Activated T-helper 1 cell treated with Interleukin-2 at 50 U/mL for 16 hours (primary cell): ENCODE measurements at places on chromosomes 11 and 22.
A peak's percentile ranks its signal among the peaks of the same experiment; 100 is the strongest.

DNA sequence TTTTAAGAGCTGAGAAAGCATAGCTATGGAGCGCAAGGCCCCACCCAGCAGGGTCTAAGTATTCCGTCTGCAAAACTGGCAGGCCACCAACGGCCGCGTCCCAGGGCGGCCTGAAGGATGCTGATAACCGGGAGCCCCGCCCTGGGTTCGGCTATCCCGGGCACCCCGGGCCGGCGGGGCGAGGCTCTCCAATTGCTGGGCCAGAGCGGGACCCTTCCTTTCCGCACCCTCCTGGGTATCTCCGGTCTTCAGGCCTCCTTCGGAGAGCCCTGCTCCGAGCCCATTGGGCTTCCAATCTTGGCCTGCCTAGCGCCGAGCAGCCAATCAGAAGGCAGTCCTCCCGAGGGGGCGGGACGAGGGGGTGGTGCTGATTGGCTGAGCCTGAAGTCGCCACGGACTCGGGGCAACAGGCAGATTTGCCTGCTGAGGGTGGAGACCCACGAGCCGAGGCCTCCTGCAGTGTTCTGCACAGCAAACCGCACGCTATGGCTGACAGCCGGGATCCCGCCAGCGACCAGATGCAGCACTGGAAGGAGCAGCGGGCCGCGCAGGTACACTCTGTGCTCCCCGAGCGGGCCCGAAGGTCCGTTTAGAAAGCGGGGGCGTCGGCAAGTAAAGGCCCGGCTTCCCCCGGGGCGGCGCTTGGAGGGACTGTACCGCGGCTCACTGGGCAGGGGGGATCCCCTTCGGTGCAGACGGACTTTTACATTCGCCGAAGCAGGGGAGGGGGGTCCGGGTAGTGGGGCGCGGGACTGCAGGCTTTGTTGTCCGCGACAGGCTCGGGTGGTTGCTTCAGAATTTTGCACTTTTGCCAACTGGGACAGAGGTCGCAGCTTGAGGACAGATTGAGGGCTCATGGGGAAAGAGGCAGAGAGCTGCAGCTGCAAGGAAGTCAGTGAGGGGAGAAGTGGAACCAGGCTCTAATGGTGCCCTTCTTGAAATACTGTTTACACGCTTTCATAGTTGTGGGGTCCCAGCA lies at the start of gene CAT:
Gene CAT, plus strand, starts transcription at position 406 of the 979 bp plus-strand sequence. Its CDS starts 80 bp downstream, at position 486.
- DNase-seq: peak; percentile 94

DNA sequence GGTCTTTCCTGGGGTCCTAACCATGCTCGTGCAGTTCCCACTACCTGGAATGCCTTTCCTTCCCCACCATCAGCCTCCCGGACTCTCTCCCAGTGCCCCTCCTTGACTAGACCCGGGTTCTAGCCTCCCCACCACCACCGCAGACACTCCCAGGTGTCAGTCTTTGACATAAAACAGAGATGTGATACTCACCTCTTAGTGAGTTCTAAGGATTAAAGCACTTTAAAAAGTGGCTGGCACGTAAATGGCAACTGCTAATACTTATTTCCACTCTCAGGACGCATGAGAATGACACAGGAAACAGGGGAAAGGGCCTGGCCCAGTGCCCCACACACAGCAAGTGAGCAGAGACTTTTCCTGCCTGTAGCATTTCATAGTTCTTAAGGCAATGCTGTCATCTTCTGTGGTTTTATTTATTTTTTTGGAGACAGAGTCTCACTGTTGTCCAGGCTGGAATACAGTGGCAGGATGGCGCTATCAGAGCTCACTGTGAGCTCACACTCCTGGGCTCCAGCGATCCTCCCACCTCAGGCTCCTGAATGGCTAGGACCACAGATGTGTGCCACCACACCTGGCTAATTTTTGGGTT lies 1.9 kb upstream of the SLC25A45 start:
- DNase-seq: no peak

DNA sequence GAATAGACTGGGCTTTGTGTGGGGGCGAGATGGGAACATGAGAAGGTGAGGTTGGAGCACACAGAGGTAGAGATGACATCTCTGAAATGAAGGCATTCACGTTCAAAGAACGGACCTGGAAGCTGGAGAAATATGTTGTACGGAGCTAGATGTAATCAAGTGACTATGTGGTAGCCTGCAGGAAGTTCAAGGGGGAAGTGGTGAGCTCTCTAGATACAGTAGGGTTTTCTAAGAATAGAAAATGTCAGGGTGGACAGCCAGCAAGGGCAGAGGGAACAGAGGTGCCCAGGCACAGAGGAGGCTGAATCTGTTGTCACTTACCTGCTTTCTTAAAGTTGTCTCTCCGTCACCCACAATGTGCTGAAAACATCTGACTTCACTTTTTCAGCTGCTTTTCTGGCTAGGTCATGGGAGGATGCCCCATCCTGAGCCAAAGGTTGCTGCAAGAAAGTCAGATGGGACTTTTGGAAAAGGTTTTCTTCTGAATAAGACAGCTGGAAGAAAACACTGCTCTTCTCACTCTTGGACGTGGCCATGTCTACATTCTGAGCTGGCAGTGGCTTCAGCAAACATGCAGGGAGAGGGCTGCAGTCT lies 171.5 kb upstream of the B3GAT1 start:
- no peak for DNase-seq

- no peak for DNase-seq
These were observed 526.2 kb upstream of the B3GAT1 start for GRCh38 chr11:134938212-134938611.

DNA sequence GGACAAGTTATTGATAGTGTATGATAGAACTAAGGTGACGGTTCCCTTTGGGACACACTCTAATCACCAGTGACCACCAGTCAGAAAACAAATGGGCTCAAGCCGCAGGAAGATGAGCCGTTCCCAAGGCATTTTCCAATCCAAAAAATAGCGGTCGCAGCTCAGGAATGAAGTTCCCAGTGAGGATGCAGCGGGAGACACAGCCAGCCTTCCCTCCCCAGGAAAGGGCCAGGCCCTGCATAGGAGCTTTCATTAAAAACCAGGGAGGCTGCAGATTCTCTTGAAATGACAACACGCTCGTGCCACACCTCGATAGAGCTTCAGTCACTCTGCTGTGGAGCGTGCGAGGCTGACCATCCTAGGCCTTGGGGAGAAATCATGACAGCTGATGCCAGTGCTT lies 65.8 kb upstream of the WNT7B start:
- no peak for DNase-seq

- no peak for DNase-seq
These were observed 15.2 kb downstream of the NRIP3 start for GRCh38 chr11:8988329-8989234.

DNA sequence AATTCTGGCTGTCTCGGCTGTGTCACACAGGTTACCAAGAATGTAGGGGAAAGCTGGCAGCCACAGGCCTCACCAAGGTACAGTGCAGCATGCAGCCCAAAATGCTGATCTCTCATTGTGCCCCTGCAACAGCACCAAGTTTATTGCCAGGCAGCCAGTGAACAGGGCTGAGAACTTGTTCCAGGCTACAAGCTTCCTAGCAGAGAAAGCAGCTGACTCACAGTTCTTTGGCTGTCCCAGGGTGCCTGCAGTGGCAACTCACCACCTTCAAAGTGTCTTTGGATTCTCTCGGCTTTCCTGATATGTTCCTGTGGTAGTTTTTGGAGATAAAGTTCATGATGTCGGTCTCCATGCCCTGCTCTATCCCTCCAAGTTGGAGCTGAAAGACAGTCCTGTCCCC lies 719.1 kb upstream of the ANO3 start:
- DNase-seq: no peak

DNA sequence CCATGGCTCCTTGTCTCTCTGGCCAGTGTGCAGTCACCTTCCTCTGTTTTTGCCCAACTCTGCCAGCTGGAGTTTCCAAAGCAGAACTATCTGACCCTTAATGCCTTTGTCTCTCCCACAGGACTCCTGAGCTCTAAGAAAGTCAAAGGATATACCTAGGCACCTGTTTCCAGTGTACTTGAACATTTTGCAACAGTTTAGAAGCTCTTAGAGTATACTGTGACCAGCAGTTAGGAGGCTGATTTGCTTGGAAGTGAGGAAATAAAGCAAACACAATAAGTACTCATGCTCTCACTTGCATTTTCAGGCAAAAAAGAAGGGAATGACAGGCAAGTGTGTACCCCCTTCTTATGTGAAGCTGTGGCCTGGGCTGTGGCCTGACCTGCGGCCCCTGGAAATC lies 204.3 kb upstream of the PLET1 start:
- DNase-seq: no peak

DNA sequence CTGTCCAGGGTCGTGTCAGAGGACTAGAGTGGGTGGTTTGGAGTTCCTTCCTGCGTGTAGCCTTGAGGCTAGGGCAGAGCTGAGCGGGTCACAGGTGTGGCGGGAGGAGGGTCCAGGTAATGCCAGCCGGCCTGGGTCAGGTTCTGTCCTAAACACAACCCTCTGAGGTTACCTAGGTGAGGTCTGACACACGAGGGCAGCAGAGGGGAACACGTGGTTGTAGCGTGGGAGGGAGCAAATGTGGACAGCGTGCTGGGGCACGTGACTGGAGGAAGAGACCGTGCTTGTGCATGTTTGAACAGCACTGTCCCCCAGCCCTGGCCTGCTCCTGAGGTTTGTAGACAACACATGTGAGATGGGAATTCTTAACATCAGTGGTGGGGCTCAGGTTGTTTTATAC lies 13.1 kb downstream of the MOV10L1 start:
- DNase-seq: no peak

DNA sequence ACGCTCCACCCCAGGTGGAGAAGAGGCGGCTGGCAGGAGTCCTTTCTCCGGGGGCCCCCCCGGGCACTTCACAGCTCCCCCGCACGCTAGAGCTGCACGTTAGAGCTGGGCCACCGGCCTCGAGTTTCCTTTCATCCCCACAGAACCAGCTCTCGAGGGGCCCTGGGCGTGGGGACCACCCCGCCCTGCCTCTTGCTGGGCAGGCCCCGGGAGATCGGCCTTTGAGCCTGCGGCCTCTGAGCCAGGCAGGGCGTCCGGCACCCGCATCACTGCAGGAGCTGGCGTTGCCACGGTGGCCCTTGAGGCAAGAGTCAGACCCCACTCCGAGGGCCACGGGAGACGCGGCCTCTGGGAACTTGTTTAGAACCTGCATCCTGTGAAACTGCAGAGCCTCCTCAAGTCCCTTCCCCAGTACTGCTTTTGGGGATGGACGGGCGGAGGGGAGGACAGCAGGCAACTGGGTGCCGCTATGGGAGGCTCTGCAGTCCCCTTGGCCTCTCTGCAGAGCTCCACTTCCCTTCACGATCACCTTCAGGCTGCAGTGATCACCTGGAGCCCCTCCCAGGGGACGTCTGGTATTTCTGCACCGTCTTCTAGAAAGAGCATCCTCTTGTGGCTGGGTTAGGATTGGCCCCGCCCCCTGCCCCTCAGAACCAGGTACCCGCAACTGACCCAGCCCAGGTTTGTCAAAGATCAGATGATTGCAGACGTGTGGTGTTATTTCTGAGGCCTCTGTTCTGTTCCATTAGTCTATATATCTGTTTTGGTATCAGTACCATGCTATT lies 13.9 kb upstream of the GAL start:
- DNase-seq: no peak

DNA sequence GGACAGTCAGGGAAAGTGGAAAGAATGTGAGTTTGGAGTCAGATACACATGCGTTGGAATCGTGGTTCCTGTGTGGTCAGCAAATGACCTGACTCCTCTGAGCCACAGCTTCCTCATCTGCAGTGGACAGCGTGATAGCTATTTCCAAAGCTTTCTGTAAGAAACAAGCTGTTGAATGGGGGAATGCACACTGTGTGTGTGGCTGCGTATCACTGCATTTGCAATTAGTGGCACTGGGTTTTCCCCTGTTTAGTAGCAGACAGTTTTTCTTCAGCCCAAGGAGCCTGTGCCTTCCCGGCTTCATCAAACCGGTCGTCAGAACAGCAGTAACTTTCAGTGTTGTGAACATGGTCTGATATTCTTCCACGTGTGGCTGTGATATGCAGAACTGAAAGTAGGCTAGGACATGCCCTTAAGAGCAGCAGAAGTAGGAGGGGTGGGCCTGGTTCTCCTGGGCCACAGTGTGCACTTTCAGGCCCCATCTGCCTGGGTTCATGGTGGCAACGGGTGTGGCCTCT lies 121.5 kb downstream of the RRAS2 start:
- DNase-seq: no peak

DNA sequence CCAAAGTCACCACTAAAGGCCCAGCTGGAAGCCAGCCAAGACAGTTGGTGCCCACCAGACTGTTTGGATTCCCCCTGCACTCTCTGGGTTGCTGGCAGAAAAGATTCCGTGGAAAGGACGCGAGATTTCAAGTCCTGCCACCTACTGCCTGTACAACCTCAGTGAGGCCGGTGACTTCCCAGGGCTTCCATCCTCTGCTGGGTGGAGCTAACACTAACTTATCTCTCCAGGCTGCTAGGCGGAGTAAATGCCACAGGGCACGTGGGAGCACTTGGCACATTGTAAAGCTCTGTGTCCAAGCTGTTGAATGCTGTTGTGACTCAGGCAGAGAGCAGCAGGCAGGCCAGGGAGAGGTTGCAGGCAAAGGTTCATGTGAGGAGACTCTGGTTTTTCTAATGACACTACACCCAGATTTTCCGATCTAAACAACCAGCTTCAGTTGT lies 50.9 kb upstream of the CDON start:
- DNase-seq: no peak

DNA sequence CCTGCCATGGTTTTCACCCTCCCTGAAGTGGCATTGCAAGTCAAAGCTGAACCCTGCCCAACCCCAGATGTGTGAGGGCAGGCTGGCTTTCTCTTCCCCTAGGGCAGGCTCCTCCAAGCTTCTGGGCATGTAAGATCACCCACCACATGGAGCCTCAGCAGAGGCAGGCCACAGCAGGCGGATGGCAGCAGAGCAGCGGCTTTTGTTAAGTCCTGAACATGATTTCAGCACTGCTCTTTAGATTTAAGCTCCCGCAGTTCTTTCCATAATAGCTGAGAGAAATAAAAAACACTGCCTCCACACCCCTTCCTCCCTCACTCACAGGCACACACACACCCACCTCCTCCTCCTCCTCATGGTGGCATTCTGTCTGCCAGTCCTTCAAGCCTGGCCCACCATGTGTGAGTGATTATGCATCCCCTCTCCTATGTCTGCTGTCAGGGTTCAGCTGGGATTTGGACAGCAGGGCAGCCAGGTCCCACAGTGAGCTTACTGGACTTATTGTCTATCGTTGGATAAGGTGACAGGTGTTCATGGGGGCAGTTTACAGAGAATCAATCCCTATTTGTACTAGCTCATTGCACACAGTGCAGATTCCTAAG lies 5.0 kb upstream of the NTM start:
- no peak for DNase-seq

- DNase-seq: no peak
These were observed 249.7 kb downstream of the AASDHPPT start for GRCh38 chr11:106327134-106327533.

DNA sequence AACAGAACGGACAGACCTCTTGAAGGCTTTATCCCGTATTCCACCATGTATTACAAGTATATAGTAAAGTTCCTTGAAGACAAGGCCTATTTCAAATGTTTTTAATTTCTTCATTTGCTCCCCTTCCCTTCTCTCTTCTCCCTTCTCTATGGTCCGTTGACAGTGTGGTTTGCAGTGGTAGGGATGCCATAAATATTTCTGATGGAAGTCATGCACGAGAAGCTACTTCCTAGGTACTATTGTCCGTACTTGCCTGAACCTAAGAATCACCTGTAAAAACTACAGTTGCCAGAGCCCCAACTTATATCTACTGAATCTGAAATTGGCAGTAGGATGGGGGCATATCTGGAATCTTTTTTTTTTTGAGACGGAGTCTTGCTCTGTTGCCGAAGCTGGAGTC lies 2.8 kb downstream of the PISD start:
- DNase-seq: no peak
